ENCODE measurements at places on chromosomes 6 and 20. TPM values are rescaled to one million over a fixed set of nuclear protein-coding genes. Genes with fewer than 3 reads are reported as not detected.
A peak's percentile ranks its signal among the peaks of the same experiment; 100 is the strongest.

The CFB gene
- total RNA-seq: 9.6 TPM

The RAET1L gene
- total RNA-seq: 8.3 TPM

The MUCL3 gene
- 0.49 TPM for total RNA-seq

The SLC17A1 gene
- total RNA-seq: not detected

The FOXC1 gene
- total RNA-seq: 9.8 TPM

The GUCA1A gene
- total RNA-seq: not detected

The CYP39A1 gene
- total RNA-seq: 5.4 TPM

DNA sequence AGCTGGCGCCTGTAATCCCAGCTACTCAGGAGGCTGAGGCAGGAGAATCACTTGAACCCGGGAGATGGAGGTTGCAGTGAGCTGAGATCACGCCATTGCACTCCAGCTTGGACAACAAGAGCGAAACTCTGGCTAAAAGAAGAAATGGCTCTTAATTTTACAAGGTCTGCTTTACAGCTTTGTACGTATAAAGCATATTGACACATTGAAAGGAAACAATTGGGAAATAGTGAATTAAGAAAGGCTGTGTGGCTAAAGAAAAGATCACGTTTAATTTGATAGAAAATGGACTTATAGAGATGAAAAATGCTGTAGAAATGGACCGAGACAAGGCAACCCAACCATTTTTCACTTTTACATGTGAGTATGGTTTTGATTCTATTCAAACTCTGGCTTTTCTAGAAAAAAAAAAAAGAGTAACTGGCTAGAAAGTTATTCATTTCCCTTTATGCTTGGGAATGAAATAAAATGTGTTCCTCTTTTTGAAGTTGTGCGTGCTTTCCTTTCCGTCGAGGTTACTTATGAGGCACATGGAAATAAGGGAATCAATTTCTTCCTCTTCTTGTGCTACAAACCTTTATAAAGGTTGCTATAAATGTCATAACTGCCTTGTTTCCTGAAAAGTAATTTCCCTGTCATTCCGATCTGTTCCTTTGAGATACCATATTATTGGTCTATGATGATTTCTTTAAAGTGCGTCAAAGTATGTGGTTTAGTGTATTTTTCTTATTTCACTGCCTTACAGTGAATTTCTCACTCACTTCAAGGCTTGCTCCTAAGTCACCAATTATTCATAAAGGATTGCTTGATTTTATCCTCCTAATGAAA is 29.4 kb downstream of the PFDN4 start:
- no peak for DNase-seq

DNA sequence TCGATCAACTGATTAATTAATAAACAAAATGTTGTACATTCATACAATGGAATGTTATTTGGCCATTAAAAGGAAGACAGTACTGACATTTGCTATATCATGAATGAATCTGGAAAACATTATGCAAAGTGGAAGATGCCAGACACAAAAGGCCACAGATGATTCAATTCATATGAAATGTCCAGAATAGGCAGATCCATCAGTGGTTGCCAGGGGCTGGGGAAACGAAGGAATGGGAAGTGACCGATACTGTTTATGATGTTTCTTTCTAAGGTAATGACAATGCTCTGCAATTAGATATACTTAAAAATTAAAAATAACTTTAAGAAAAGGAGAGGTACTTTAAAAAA is 37.2 kb downstream of the ELOVL5 start:
- no peak for DNase-seq

DNA sequence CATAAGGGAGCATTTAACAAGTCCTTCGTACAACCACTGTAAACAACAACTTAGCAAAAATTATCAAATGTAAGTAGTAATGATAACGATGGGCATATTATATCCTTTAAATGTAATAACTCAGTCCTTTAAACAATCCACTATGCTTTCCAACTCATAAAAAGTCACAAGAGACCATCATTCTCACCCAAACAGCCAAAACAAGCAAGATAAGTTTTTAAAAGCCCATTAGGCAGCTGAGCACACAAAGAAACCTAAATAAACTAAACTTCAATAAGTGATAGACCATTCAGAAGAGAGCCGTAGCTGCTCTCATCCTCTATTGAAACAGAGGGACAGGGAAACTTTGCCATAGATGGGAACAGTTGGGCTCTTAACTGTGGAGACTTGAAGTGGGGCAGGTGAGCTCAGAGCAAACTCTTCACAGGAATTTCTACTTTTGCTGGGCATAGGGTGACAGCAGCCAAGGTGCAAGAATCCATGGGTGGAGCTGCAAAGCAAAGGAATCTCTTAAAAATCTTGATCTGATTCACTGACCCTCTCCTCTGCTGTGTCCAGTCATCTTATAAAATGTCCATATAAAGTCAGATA is 22.5 kb downstream of the RAB22A start:
- no peak for DNase-seq

- DNase-seq: no peak
Measured at GRCh38 chr6:37013516-37014491, 8.3 kb downstream of the FGD2 start.

- no peak for DNase-seq
Measured at GRCh38 chr6:157364705-157365104, 16.3 kb upstream of the ZDHHC14 start.

DNA sequence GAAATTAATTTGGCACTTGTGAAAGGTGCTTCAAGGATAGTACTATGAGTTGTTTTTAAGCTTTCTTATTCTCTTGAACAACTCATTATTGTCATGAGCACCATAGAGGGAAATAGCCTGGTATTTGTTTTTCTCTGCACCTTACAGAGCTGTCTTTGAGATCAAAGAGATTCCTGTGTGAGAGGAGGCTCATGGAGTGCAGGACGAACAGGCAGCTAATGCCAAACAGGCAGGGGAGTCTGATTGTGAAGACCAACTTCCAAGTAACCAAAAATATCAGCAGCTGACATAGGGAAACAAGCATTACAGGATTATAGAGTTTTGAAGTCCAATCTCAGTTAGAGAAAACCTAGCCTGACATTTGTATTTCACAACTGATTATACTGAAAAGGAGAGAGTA is 110.6 kb upstream of the TENT5A start:
- DNase-seq: no peak

DNA sequence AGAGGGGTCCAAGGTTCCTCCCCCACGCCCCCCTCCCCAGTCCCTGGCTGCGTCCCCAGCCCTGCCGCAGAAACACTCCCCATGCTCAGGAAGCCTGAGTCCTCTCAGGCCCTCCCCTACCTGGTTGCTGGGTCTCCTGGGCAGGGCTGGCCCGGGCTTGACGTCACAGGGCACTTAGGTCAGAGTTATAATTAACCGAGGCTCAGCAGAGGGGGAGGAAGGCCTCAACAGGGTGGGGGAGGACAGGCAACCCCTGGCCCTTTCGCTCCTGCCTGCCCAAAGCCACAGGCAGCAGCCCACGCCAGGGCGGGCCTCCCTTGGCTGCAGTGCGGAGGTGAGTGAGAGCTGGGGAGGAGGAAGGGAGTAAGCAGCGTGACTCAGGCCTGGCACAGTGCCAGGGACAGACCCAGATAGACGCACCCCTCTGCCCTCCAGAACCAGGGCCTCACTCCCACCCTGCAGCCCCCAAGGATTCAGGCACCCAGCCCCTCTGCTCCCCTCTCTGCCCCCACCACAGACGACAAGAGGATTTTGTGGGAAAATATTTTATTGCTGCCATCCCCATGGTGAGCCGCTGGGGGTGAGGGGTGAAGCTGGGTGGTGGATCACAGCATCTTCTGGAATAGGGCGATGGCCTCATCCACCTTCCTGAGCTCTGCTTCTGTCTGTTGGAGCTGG is at the start of gene VWA7:
Gene VWA7 (minus strand): TSS at position 340 of the 678 bp plus-strand sequence. CDS start 549 bp downstream, outside the sequence.
- DNase-seq: peak; percentile 94

DNA sequence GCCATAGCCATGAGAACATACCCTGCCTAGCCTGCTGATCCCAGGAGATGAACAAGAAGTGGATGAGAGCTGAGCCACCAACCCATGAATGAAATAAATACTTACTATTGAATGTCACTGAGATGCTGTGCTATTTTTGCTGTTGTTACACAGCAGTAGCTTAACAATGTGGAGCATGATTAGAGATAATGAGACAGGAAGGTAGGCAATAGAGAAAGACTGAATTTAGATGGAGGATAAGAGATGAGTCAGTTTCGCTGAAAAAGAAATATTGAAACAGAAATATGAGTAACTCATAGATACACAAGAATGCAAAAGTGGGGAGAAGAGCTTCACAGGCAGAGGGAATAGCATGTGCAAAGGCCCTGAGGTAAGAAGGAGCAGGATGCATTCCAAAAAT is 94.9 kb upstream of the TOP1 start:
- DNase-seq: no peak

DNA sequence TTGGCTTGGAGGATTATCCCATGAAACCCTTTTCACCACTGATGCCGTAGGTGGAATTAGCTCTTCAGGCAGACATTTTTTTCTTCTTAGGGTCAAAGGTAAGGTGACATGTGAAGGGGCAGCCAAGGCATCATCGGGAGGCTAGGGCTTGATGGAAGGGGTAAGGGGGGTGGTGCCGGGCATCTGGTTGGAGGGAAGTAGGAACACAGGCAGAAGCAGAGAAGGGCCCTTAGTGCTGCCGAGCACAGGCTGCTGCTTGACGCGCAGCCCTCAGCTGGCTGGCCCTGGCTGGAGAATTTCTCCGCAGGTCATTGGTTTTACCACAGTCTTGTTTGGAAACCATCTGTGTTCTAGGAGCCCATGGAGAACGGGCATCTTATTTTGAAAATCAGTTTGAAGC is 54.7 kb downstream of the TRAF3IP2 start:
- no peak for DNase-seq

DNA sequence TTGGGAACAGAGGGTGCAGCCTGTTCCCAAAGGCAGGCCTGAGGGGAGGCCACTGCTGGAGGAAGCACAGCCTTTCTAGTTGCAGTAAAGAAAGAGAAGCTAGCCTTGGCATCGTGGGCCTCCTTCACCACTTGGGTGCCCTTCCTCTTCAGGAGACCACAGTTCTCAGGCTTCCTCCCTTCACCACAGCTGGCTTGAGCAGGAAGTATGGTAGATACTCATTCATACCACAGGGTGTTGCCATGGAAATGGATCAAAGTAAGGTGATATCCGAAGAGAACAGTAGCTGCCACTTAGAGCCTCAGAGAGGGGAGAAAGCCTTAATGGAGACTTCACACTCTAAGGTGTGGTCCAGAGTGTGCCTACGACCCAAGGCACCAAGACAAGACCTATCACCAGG is 120.4 kb upstream of the RIPOR2 start:
- no peak for DNase-seq

DNA sequence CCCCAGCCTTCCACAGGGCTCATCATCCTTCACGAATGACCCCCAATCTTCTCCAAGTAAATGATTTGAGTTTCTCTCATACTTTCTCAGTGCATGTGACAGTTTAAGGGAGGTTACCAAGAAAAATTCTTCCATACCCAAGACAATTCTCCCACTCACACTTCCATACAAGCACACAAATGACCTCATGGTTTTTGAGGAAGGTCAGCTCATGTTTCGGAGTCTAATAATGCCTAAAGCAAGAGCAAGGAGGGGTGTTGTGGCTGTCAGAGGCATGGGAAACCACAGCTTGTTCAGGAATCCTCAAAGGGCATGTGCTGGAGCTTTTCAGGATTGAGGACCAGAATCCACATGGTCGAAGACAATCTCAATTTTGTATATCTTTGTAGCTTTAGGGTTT is 279.0 kb downstream of the MAFB start:
- no peak for DNase-seq

- DNase-seq: no peak
Measured at GRCh38 chr6:62904687-62905086, 306.6 kb upstream of the FKBP1C start.

DNA sequence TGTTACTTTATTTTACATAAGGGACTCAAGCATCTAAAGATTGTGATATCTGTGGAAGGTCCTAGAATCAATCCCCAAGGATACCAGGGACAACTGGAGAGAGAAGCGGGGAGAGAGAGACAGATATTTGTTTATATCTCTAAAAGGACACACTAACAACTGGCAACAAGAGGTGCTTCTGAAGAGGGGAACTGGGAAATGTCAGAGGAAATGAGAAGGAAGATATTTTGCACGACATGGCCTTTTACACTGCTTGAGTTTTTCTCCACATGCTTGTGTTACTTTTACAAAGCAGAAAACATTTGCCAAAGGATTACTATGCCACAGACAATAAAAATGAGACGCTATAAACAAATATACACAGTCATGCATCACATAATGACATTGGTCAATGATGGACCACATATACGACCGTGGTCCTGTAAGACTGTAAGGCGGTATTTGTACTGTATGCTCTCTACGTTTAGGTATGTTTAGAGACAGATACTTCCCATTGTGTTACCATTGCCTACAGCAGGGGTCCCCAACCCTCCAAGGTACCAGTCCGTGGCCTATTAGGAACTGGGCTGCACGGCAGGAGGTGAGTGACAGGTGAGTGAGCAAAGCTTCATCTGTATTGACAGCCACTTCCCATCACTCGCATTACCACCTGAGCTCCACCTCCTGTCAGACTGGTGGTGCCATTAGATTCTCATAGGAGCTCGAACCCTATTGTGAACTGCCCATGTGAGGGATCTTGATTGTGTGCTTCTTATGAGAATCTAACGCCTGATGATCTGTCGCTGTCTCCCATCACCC is 64.6 kb upstream of the PTPN1 start:
- no peak for DNase-seq

- DNase-seq: no peak
Measured at GRCh38 chr20:24522452-24523330, 53.3 kb downstream of the SYNDIG1 start.

- DNase-seq: no peak
Measured at GRCh38 chr6:52345311-52345710, 16.6 kb upstream of the PAQR8 start.

- no peak for DNase-seq
Measured at GRCh38 chr6:37783856-37784584, 35.5 kb upstream of the ZFAND3 start.

- DNase-seq: no peak
Measured at GRCh38 chr6:47525330-47526057, 47.9 kb downstream of the CD2AP start.

DNA sequence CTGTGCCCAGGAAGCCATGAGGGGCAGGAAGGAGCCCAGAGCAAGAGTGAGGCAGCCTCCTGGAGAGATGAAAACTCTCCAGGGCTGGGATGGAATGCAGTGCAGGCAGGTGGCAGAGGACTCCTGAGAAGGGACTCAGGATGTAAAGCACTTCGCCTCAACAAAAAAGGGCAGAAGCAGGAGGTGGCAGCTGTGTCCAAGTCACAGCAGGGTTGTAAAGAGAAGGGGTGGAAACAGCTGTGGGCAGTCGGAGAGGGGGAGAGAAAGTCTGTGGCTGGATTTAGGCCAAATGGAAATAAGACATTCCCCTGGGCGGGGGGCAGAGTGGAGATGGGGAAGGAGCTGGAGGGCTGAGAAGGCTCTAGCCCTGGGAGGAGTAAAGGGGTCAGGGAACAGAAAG is 34.9 kb downstream of the CYP21A2 start:
- DNase-seq: no peak

All from vagina (tissue), 2 donors.